T-cell (primary cell): ENCODE measurements at places on chromosomes 11 and 22.
A peak's percentile ranks its signal among the peaks of the same experiment; 100 is the strongest.

DNA sequence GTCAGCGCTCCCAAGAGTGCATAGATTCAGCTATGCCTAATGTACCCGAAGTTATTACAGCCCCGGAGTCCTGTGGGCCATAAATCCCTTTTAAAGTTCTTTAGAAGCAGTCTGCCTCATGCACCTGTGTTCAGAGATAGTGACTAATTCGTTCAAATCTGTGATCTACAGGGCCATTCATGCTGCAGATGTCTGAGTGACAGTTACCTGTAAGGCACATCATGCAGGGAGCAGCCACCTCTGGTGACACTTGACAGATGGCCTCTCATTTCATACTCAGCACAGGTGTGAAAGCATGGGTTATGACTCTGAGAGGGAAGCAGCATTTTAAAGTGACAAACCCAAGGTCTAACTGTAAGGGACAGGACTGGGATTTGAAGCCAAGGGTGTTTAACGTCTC is 2.4 kb upstream of the E2F8 start:
- DNase-seq, result no peak

DNA sequence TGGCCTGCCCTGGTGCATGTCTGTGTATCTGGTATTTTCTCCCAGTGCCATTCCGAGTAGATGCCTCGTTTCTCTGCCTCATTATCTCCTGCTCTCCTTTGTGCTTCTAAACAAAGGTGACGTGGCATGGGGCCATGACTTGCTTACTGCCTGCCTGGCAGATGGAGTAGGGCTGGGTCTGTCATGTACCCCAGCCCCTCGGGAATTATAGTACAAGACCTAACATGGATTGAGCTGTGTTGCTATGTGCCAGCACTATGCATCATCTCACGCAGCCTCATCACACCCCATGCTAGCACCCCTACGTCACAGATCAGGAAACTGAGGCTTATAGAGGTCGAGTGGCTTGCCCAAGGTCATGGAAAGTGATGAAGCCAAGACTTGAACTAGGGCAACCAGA is 88.1 kb downstream of the GALNT18 start:
- DNase-seq, result no peak

DNA sequence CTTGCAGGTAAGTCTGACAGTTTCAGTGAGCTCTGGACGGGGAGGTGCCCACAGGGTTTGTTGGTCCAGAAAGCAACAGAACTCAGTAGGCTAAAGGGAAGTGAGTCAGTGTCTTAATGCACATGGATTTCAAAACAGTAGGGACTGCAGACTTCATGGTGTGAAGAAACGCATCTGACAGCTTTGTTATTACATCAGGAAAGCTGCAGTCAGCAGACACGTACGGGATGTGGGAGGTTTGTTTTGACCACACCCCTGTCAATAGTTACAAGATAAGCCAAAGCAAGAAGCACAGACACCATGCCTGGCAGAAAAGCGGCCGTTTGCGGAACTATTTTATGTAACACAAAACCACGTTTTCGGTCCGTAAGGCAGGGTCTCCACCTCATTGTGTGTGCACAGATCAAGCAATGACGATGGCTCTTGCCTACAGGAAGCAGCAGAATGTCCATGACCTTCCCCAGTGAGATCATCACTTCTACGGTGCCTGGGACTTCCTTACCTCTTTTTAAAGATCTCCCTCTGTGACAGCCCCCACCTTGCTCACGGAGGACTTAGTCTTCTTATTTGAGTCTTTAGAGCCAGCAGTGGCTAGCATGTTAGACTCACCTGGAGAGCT is 58.2 kb upstream of the FTH1 start:
- DNase-seq, result peak; percentile 89

GRCh38 chr11:74347381-74347780 is 35.9 kb upstream of the P4HA3 start:
- DNase-seq, result no peak

GRCh38 chr22:22362936-22363335 is 118.3 kb downstream of the VPREB1 start:
- DNase-seq, result no peak
